ENCODE measurements at places on chromosomes 12 and 14. TPM values are rescaled to one million over a fixed set of nuclear protein-coding genes. Genes with fewer than 3 reads are reported as not detected.

TGM1 gene
- 88.7 TPM for total RNA-seq

TPH2 gene
- not detected for total RNA-seq

DNA sequence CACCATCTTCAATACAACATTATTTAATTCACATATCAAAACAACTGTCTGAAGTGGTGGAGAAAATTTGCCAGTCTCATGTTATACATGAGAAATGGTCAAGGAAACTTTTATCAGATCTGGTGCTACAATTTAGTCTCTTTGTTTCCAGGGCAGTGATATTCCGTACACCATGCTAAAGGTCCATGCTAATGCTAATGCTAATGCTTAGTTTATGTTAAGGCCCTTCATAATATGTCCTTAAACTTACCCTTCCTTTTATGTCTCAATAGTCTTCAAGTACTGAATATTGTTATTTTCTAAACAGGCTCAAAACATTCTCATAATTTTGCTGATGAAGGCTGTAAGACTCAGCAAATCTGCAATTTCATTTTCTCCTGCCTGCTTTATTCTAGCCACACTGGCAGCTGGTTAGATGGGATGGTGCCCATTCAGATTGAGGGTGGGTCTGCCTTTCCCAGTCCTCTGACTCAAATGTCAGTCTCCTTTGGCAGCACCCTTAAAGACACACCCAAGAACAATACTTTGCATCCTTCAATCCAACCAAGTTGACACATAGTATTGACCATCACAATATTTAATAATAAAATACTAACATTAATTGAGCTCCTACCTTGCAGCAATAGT, 59.8 kb downstream of the TMEM117 start:
- no peak for DNase-seq

DNA sequence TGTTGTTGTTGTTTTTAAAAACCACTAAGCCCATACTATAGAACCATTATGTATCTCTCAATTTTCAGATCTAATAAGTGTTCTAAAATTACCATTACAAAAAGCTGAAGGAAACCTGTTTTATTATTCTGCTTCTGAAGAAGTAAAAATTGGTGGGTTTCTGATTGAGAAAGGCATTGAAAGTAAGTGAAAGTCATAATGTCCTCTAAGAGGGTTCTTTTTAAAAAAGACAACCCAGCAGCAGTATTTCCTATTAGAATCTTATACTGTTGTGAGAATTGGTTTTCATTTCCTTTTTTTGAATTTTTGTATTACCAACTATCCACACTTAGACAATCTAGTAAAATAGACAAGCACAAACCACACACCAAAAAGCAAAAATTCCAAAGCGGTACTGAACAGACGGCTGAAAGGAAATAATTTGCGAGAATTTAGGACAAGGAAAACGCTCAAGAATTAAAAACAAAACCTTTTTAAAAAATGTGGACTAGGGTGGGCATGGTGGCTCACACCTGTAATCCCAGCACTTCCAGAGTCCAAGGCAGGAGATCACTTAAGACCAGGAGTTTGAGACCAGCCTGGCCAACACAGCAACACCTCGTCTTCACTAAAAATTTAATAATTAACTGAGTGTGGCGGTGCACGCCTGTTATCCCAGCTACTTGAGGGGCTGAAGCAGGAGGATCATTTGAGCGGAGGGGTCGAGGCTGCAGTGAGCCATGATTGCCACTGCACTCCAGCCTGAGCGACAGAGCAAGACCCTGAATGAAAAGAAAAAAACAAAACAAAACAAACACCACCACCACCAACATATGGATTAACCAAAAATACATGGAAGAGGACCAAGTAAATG, 66.7 kb upstream of the AP4S1 start:
- no peak for DNase-seq

- DNase-seq = no peak
Measured at GRCh38 chr12:110686294-110686903, 2.5 kb downstream of the HVCN1 start.

GRCh38 chr14:97846156-97846555, 1049.0 kb downstream of the VRK1 start:
- DNase-seq = no peak

ANGEL1 gene
- 6.1 TPM for total RNA-seq

PRH2 gene
- not detected for total RNA-seq

E2F7 gene
- 3.4 TPM for total RNA-seq

GRCh38 chr12:80936353-80936641, 1.4 kb downstream of the LIN7A start:
- DNase-seq = no peak

Data from bronchial epithelial cell (primary cell).